ENCODE measurements at places on chromosomes 3 and 15.

DNA sequence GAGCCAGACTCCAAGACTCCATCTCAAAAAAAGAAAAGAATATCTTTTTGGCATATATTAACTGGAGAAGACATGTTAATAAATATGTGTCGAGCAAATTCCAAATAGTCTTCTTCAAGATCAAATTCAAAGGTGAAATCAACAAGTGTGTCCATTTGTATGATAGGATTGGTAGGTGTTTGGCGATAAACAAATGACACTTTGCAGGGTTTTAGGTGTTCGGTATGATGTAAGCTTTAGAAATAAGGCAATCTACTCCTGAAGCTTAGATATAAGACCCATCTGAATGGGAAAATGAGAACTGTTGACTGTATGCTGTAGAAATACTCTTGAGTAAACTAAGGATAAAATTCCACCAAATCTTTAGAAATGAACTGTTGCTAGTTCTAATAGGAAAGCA, 75.8 kb upstream of the FNDC3B start:
- no peak for DNase-seq

DNA sequence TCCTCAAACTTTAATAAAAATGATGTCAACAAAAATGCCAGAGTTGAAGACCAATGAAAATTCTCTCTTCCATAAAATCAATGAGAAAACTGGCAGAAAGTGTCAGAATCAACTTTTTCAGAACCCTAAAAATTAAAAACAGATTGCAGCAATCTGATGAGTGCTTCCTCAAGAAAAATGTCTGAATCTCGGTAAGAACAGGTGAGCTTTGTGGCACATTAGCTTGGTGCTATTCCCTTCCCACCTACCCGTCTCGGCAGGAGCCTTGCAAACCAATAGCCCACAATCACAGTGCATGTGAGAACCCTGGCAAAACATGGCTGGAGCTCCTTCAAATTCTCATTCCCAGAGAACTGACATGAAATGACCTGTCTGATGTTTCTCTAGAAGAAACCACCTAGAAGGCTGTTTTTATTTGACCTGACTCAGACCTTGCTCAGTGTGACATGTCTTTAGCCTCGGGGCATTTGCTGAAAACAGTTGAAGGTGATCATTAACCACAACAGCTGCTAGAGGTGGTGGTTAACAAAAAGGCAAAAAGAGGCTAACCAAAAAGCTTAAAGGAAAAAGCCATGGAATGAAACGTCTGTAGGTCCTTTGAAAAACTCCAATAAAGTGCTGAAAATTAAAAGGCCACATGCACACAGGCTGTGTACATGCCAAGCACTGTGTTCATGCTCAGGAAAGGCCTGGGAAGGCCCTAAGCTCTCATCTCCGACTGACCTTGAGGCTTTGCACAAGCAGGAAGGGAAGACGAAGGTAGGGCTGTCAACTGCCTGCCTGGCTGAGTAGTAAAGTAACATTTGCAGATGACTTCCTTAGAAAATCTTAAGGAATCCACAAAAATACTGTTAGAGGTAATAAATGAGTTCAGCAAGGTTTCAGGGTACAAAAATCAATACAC, 253.0 kb upstream of the NSMCE3 start:
- no peak for DNase-seq

- no peak for DNase-seq
These were observed 14.6 kb upstream of the RPS17 start for GRCh38 chr15:82554849-82555248.

- DNase-seq, result no peak
These were observed 1134.8 kb downstream of the NSUN3 start for GRCh38 chr3:95197661-95198060.

GRCh38 chr3:120276767-120277166, 8.3 kb downstream of the GPR156 start:
- no peak for DNase-seq

- DNase-seq, result no peak
These were observed 7.0 kb upstream of the HHATL start for GRCh38 chr3:42709621-42710020.

GRCh38 chr3:162729686-162730085, 1233.1 kb downstream of the OTOL1 start:
- DNase-seq, result no peak

DNA sequence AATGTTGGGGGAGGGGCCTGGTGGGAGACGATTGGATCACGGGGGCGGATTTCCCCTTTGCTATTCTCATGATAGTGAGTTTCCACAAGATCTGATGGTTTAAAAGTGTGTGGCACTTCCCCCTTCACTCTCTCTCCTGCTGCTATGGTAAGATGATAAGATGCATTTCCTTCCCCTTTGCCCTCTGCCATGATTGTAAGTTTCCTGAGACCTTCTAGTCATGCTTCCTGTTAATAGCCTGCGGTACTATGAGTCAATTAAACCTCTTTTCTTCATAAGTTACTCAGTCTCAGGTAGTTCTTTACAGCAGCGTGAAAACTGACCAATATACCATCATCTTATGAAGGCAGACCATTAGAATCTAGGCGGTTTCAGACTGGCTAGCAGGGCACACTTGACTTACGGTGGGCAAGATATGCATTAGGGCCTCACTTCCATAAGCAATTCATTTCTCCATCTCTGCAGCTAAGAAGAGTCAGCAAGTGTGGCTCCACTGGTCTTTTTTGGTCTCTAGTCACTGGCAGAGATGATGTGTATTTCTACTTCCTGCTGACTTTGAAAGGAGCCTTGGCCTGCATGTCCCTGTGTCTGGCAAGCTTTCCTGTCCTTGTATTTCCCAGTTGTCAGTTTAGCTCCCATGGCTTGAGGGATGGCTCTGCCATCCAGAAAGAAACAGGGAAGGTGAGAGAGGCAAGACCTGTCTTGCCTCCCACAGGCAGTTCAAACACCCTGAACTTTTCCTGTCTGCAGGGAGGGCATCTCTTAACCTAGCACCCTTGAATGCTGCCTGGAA, 109.0 kb upstream of the ADAMTS9 start:
- no peak for DNase-seq

DNA sequence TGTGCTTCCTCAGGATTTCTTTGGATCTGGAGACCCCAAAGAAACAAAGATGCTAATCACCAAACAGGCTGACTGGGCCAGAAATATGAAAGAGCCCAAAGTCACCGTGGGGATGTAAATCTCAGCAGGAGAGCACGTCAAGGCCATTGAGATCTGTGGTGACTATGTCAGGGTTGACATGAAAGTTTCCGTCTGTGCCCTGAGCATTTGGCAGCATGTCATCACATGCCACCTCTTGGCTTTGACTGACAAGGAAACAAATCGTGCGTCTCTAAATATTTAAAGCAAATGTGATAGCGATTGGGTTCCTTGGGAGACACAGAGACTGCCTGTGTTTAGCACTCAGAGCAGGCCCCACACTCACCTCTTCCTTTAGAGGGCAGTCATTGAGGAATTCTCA, 35.2 kb downstream of the EFCAB12 start:
- DNase-seq, result no peak

DNA sequence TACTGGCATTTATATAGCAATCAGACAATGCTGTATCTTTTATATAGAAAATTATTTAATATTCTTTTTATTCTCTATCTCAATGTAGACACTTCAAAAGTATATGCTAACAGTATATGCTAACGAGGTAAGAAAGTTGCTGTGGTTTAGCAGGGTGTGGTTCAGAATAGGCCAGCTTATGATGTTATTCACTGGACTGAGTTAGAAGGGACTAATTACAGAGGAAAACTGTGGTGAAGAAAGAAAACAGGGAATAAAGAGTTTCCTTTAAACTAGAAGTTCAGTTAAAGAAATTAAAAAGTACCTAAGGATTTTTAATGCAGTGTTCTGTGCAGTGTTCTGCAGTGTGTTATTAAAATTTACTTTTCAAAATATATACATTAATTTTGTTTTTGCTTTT, 59.4 kb downstream of the MYO9A start:
- DNase-seq, result no peak

DNA sequence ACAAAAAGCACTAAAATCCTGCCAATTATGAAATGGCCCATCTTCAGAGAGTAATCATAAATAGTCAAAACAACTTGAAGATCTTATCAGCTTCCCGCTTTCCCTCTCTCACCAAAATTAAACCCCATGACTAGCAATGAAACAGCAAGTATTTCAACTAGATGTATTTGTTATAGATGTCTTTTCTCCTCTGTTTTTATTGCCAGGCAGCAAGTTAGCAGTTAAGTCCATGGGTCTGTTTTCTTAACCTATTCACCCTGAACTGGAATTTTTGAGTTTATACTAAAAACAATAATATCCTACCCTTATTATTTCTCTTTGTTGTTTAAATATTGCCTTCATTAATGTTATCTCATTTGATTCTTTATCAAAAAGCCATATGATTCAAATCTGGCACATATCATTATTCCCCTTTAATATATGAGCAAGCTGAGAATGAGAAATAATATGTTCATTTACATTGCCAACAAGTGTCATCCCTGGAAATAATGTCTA, 23.3 kb downstream of the AQP9 start:
- DNase-seq, result no peak

DNA sequence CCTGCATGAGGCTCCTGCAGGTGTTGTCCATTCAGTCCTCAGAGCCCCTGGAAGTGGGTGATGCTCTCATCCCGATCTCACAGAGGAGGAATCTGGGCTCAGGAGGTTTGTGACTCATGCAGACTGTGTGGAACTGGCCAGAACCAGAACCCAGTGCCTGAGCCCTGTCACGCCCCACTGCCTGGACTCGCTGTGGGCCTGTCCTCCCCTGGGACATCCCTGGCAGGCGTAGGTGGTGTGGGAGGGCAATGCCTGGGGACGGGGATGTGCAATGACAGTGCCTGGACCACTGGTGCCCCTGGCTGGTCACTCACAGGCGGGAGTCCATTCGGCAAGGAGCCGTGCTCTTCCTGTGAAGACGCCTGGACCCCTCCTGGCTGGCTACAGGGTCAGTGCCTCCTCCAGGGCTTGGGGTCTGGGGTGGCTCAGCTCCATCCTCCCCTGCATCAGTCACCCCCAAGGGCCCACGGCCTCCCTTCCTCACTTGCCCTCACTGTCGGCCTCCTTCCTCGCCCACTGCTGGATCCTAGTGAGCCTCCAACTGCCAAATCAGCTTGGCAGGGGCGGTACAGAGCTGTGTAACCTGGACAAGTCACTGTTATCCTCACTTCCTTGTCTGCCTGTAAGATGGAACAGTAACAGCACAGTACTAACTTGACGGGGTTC, 14.9 kb downstream of the PSTPIP1 start:
- no peak for DNase-seq

GRCh38 chr3:72595927-72596610, 252.2 kb downstream of the SHQ1 start:
- DNase-seq, result no peak

DNA sequence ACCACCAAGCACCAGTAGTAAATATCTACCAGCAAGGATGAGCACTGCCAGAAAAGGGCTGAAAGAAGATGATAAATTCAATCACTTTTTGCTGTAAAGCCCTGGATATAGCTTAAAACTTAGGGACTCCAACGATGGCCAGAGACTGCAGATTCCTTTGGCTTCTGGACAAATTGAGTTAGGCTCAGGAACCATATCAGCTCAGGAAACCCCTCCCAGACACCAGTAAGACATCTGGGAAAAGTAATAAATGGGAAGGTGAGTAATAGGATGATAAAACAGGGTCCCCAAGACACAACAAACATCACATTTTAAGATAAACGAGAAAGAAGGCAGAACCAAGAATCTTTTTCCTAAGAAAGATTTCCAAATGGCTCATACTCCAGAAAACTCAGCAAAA, 65.0 kb downstream of the ANP32A start:
- DNase-seq, result no peak

DNA sequence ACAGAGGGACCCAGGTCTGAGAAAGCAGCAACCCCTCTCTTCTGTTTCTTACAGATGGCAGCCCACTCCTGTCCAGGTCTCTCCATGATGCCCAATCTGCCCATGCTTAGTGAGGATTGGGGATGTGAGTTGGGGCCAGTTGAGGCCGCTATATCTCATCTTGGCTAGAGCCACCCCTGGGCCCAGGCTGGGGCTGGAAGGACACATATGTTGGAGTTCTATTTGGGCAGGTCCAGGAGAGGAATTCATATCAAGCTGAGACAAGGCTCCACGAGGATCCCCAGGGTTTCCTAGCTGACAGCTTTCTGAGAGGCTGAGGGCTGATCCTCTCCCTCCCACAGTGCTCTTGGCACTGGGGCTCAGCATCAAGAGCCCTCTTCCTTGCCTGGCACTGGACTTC, 11.4 kb downstream of the TGM5 start:
- no peak for DNase-seq

GRCh38 chr3:44072601-44073540, 168.8 kb upstream of the TOPAZ1 start:
- DNase-seq, result no peak

DNA sequence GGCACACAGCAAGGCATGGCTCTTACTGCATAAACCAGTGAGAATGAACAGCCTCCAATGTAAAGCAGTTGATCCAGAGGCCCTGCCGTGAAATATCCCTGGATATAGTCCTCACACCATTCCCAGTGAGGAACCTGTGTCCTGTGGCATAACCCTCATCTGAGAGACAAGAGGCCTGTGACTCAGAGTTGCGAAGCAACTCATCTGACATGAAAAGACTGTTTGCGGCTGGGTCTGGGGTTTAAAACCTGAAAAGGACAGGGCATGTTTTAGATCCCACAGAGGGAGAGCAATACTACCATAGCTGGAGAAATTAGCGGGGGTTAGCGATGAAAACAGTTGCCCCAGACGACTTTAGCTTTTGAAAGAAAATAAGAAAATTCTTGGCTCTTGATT, 165.3 kb upstream of the BHLHE40 start:
- DNase-seq, result no peak

- peak; percentile 22 for DNase-seq
These were observed 33.9 kb downstream of the PFN2 start for GRCh38 chr3:149936812-149937230.
